ENCODE measurements at places on chromosomes 5 and 9.
A peak's percentile ranks its signal among the peaks of the same experiment; 100 is the strongest.

- DNase-seq = no peak
These were observed 30.6 kb upstream of the OBP2B start for GRCh38 chr9:133239533-133240090.

GRCh38 chr5:44002381-44002901 is 386.8 kb downstream of the FGF10 start:
- DNase-seq = no peak

- DNase-seq = no peak
These were observed 6.5 kb downstream of the CAST start for GRCh38 chr5:96668725-96669124.

GRCh38 chr5:66180282-66181155 is 36.4 kb downstream of the SREK1 start:
- no peak for DNase-seq

DNA sequence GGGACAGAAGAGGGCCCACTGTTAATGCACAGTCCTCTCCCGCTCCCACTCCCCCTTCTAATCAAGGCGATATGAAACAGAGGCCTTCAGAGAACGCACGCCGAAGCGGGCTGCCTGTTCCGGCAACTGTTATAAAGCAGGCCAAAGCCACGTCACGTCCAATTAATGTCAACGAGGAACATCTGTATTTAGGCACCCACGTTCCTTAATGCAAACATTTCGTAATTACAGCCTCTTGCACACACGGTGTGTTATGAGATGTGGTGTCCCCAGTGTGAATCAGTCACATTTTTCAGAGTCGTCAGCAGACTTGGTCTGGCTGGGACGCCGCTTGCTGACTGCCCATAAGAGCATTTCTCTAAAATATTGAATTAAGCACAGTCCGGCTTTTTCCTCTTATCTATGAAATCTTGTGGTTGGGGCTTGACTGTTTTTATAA is 339.0 kb downstream of the NSG2 start:
- no peak for DNase-seq

GRCh38 chr5:16550316-16550952 is 66.4 kb downstream of the RETREG1 start:
- DNase-seq = peak; percentile 81

DNA sequence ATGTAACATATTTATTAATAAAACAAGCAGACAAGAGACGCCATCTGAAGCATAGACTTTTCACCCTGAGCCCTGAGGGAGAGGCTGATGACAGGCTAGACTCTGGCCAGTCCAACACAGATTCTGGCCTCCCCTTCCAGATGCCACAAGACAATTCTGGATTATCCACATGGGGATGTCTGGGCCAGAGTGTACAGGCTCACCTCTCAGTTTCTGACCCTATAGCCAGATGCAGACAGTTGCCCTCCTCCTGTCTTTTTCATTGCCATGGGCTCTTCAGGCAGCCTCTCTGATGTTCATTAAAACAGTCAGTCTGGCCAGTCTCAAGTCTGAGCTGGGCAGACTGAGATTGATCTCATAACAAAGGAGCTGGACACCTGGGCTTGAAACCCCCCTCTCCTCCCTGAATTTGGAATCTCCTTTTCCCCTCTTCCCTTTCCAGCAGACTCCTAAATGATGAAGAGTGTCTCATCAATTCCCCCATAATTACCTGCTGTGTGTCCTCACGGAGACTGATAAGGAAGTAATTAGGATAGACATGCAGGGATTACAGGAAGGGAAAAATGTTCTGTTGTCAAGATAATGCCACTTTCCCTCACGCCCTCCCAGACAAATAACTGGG is 89.6 kb downstream of the ASTN2 start:
- DNase-seq = no peak

DNA sequence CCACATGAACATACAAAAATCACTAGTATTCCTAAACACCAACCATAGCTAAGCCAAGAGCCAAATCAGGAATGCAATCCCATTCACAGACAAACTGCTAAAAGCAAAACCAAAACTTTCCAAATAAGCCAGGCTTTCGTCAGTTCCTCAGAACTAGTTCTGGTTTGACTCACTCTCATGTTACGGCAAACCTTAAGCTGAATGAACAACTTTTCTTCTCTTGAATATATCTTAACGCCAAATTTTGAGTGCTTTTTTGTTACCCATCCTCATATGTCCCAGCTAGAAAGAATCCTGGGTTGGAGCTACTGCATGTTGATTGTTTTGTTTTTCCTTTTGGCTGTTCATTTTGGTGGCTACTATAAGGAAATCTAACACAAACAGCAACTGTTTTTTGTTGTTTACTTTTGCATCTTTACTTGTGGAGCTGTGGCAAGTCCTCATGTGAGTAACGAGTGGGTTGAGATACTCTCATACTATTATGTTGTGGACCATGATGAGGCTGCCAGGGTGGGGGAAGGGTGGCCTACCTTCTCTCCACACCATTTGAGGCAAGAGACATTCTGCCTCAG is at the start of gene PDCD1LG2:
PDCD1LG2 (plus strand) TSS at position 172 of the 572 bp plus-strand sequence. CDS start 12,016 bp downstream, outside the sequence.
- no peak for DNase-seq

- no peak for DNase-seq
These were observed 69.1 kb downstream of the ZNF366 start for GRCh38 chr5:72438141-72438540.

DNA sequence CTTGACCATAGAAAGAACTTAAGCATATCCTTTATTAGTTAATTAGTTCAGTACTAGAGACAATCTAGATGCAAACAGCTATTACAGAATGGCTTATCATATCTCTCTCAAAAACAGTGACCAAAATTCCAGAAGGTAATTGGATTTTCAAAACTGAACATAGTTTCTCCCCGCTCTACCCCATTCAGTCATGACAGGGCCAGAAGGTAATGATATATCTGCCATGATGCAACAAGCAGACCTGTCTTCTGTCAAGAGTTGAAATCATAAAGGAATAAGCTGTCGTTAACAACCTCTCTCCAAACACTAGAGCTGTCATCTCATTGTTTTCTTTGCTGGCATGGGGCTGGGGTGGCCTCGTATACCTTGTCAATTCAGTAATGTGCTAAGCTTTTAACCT is 200.5 kb upstream of the POU5F2 start:
- DNase-seq = no peak

GRCh38 chr9:122258886-122259415 is 5.7 kb downstream of the RBM18 start:
- DNase-seq = no peak

- no peak for DNase-seq
These were observed 46.3 kb downstream of the AP3S1 start for GRCh38 chr5:115888027-115888426.

- DNase-seq = no peak
These were observed 2.6 kb downstream of the FOXD1 start for GRCh38 chr5:73445665-73446630.

- DNase-seq = no peak
These were observed 6.4 kb upstream of the ST6GALNAC6 start for GRCh38 chr9:127905788-127906191.

Data from NCI-H524 (cell line).